ENCODE measurements at places on chromosomes 3 and 15.

GRCh38 chr15:96369825-96370621 is 39.5 kb downstream of the NR2F2 start:
- H3K27me3 ChIP-seq = peaks cover 38% of the 10 kb centered on the region
- H3K4me3 ChIP-seq = no peak overlapping the region
- no peaks in the 10 kb centered on the region for H3K4me1 ChIP-seq
- H3K27ac ChIP-seq = no peak overlapping the region

DNA sequence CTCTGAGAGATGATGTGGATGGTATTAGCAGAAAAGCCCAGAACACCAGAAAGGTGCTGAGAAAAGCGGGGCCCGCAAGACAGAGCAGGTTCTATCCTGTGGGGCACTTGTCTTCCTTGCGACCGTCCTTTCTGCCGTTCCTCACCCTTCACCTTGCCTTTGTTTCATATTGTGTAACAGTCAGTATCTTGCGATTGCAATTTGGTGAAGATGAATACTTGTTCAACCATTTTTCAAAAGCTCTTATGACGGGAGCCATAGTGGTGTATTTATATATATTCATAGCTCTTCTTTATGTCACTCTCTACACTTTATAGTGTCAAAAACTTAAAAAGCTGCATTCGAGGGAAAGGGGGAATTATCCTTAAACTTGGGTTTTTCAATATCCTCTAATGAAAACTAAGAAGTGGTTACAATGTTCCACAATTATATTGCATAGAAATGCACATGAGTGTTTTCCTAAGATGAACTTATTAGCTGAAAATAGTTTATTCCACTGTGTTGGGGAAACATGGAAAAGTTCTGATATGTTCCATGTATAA is 797 bp downstream of the MAP3K13 start:
- H3K4me1 ChIP-seq = no peaks in the 10 kb centered on the region
- H3K27ac ChIP-seq = peak overlapping the region; percentile 79
- no peak for DNase-seq
- no peaks in the 10 kb centered on the region for H3K36me3 ChIP-seq

- no peak overlapping the region for H3K27ac ChIP-seq
- H3K36me3 ChIP-seq = no peaks in the 10 kb centered on the region
- no peak for DNase-seq
- H3K4me3 ChIP-seq = no peak overlapping the region
- H3K27me3 ChIP-seq = no peaks in the 10 kb centered on the region
- H3K4me1 ChIP-seq = no peaks in the 10 kb centered on the region
These were observed 10.4 kb downstream of the GOLM2 start for GRCh38 chr15:44298878-44299277.

DNA sequence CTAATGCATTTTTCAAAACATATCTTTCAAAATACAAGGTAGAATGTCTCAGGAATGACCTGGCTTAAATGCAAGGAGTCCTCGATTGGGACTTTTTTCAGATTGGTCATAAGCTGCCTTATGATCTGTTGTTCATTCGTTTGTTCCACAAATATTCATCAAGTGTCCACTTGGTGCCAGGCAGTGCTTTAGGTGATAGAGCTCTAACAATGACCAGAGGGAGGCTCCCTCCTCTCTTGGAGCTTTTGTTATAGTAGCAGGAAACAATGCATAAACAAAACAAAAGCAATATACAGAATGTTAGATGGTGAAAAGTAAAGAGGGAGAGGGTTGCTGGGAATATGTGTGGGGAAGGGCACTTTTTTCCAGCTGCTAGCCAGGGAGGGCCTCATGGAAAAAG is 156.1 kb downstream of the MCTP2 start:
- H3K36me3 ChIP-seq = no peaks in the 10 kb centered on the region
- DNase-seq = no peak
- no peak overlapping the region for H3K4me3 ChIP-seq

DNA sequence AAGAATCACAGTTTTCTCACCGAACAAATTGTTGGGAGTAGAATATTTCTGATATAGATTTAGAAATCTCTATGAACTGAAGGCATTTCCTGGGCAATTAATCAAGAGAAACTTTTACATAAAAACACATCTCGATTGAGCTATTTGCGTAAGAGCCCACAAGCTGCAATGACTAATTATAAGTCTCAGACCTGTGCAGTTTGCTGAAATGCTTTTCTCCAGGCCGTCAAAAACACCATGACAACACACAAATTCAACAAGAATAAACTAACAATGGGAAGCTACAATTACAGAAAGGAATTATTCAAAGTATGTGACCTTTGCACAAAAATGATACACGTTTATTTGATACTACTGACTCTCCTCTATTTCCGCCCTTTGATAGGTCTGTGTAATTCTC is 481.2 kb upstream of the WNT5A start:
- no peaks in the 10 kb centered on the region for H3K4me1 ChIP-seq
- no peaks in the 10 kb centered on the region for H3K27me3 ChIP-seq
- no peak overlapping the region for H3K27ac ChIP-seq
- H3K36me3 ChIP-seq = no peaks in the 10 kb centered on the region
- no peak for DNase-seq

GRCh38 chr3:32583708-32584107 is 13.1 kb upstream of the DYNC1LI1 start:
- H3K4me1 ChIP-seq = no peaks in the 10 kb centered on the region
- no peaks in the 10 kb centered on the region for H3K36me3 ChIP-seq
- no peak for DNase-seq
- no peak overlapping the region for H3K27ac ChIP-seq

GRCh38 chr3:159902546-159903314 is 85.9 kb upstream of the IL12A start:
- no peaks in the 10 kb centered on the region for H3K27me3 ChIP-seq
- DNase-seq = no peak
- H3K4me1 ChIP-seq = no peaks in the 10 kb centered on the region
- no peaks in the 10 kb centered on the region for H3K36me3 ChIP-seq
- no peak overlapping the region for H3K4me3 ChIP-seq

DNA sequence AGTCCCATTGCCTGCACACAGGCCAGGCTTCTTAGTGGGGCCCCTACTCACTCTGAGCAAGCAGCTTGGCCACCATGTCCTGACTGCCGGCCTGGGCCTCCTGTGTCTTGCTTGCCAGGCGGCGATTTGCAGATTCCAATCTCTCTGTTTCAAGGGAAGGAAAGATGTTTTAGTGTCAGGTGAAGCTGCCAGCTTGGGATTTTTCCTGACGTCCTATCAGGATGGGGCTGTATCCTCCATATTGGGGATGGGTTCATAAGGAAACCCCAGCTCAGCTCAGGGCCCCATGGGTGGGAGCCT is 8.5 kb downstream of the AMOTL2 start:
- H3K4me3 ChIP-seq = no peak overlapping the region
- no peak for DNase-seq
- H3K36me3 ChIP-seq = no peaks in the 10 kb centered on the region
- peak overlapping the region; percentile 97 for H3K27ac ChIP-seq

DNA sequence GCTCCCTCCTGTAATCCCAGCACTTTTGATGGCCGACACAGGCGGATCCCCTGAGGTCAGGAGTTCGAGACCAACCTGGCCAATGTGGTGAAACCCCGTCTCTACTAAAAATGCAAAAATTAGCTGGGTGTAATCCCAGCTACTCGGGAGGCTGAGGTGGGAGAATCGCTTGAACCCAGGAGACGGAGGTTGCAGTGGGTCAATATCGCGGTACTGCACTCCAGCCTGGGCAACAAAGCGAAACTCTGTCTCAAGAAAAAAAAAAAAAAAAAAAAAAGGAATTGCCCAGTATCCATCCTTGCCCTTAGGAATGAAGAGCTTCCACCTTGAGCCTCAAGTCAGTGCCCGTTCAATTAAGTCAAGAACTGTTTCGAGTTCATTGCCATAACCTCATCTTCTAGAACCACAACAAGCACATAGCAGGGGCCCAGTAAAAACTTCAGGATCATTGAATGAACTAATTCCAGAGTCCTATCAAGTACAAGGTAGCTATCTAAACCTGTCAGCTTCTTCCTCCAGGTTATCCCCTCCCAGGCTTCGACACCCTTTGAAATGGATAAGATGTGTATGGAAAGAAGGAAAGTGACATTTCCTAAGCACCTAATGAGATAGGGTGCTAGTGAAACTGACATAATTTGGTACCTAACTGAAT is 826 bp downstream of the DBR1 start:
- H3K27ac ChIP-seq = peak overlapping the region; percentile 80
- no peak for DNase-seq
- no peaks in the 10 kb centered on the region for H3K36me3 ChIP-seq
- H3K4me3 ChIP-seq = peak overlapping the region; percentile 90
- no peaks in the 10 kb centered on the region for H3K27me3 ChIP-seq

- no peaks in the 10 kb centered on the region for H3K27me3 ChIP-seq
- peak; percentile 70 for DNase-seq
- H3K4me1 ChIP-seq = peaks cover 30% of the 10 kb centered on the region
- H3K27ac ChIP-seq = peak overlapping the region; percentile 89
These were observed 777 bp downstream of the LOXL1 start for GRCh38 chr15:73927003-73927475.
